ENCODE measurements at places on chromosomes 3 and 15.
A peak's percentile ranks its signal among the peaks of the same experiment; 100 is the strongest.

DNA sequence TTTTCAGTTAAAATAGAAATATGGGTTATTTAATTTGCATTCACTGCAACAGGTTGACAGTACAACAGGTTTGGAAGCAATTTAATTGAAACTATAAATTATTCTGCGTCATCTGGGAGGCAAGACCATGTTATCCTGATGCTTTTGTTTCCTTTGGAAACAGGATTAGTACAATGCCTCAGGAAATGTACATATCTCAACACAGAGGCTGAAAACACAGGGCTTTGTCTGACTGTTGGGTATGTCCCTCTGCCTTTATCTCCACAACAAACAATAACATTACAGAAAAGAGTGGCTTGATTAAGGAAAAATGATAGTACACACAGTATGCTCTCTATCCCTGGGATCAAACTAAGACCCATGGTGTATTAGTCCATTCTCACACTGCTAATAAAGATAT is 95.7 kb downstream of the KCNMB2 start:
- no peak for DNase-seq

GRCh38 chr3:136109499-136109898 is 86.6 kb downstream of the MSL2 start:
- no peak for DNase-seq

DNA sequence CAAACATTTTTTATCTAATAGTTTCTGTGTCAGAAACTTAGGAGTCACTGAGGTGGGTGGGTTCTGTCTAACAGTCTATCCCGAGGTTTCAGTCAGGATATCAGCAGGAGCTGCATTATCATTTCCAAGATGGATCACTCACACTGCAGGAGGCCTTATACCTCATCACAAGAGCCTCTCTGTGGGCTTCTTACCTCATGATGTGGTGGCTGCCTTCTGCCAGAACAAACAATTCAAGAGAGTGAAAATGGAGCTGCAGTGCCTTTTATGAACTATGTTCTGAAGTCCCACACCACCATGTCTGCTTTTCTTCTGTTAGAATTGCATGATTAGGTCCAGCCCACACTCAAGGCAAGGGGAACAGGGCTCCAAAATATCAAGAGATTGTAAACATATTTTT is 27.9 kb downstream of the RFX7 start:
- DNase-seq, result peak; percentile 88

GRCh38 chr3:56076746-56077145 is 391.5 kb downstream of the ERC2 start:
- no peak for DNase-seq

DNA sequence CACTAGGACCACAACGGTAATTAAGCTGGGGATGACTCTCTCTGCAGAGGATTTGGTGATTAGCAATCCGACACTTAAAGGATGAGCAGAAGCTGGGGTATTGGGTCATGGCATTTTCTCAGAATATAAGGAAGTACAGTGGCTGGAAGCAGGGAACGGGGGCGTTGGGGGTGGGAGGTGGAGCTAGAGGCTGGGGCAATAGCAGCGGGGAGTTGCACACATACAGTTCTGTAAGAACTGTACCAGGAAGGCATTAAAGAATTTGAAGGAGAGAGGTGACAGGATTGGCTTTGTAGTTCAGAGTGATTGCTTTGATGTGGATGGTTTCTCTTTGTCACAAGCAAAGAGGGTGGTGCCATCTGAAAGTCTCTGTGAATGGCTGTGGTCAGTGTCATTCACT is 28.2 kb downstream of the PSMD6 start:
- no peak for DNase-seq

DNA sequence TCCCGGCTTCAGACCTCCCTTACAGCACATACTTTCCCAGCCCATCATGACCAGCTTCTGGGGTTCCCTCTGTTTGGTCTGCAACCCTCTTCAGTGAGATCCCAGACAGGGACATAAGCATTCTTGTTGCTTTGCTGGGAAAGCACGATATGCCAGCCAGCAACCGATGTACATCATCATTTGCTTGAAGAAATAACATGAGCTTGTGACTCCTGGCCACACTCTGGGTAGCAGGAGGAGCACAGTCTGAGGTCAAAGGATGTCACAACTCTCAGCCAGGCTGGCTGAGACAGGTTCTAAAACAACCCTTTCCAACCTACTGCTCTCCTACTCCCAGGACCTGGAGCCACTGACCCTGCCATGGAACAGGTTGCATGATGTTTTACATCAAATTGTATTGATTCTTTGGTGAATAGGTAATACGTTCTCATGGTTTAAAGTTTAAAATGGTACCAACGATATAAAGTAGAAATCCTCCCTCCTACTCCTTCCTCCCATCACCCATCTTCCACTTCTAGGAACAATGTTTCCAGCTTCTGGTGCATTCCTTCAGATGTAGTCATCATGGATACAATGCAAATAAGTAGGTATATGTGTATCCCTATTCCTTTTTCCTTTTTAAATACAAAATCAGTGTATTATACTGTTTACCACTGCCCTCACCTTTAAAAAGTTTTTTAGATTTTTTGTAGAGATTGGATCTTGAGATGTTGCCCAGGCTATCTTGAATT is 190.3 kb downstream of the OPA1 start:
- DNase-seq, result peak; percentile 60

- no peak for DNase-seq
These were observed 74.2 kb downstream of the RFTN1 start for GRCh38 chr3:16439163-16439847.

DNA sequence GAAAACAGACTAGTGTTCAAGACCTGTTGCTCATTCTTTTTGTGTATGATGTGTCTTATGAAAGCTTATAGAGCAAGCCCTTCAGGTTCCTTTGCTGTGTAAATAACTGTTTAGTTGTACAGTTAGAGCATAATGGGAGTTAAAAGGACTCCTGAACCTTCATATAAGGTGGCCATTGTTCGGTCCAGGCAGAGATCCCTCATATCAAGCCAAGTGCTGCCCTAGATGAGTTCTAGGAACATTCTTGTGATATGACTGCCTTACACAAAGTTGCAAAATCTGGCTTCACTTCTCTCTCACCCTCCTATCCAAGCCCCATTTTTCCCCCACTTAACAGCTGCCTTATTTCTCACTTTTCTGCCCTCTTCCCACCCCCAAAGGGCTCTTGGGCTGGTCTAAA is 26.9 kb downstream of the GYG1 start:
- DNase-seq, result peak; percentile 49

DNA sequence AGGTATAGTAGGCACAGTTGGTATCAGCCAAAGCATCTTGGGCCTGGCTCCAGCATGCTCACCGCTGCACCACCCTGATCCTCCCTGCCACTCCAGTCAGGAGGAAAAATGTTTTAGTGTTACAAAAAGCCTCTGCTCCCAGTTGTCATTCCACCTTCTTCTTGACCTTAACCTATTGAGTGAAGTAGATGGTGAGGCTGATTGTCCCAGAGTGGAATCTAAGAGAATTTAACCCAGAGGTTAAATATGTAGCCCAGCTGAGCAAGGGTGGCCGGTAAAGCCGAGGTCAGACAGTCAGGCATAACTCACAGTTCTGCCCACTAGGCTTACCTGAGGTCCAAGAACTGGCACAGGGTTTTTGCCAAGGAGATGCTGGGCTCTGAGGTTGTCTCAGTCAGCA is 30.7 kb upstream of the TNIK start:
- no peak for DNase-seq

- no peak for DNase-seq
These were observed 314.8 kb upstream of the LRRC3B start for GRCh38 chr3:26307787-26308186.

GRCh38 chr3:116445311-116445841 is at the start of gene LSAMP:
TSS of gene LSAMP (minus strand) at chr3:116445487.
- DNase-seq, result peak; percentile 64

DNA sequence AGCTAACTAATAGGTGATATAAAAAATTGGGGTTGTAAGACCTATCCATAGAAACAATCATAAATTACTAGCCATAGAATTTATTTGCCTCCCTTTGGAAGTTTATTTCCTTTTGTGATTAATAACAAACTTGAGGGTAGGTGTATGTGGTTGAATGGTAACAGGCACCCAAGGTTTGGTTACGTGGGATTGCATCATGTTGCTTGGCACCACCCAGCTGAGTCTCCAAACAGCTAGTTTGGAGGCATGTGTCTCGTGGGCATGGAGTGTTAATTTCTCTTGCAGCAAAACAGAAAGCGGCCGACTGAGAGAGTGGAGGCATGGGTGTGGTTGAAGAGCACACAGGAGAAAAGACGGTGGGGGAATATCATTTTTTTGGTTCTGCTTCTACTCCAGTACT is 441.4 kb downstream of the CNTN4 start:
- no peak for DNase-seq

DNA sequence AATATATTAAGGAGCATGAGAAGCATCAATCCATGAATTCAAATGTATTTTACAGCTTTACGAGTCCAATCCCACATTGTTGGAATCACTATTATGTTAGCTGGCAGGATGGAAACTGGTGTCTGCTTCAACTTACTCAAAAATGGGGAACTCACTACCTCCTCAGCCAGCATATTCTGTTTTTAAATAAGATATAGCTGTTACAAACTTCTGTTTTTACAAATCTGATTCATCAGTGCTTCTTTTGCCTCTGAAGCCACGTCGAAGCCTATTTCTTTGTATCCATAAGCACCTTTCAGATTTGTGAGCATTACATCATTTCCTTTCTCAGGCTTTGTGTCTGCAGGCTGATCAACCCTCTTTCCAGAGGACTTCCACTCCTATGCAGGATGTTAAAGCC is 105.9 kb downstream of the TPRG1 start:
- peak; percentile 65 for DNase-seq

DNA sequence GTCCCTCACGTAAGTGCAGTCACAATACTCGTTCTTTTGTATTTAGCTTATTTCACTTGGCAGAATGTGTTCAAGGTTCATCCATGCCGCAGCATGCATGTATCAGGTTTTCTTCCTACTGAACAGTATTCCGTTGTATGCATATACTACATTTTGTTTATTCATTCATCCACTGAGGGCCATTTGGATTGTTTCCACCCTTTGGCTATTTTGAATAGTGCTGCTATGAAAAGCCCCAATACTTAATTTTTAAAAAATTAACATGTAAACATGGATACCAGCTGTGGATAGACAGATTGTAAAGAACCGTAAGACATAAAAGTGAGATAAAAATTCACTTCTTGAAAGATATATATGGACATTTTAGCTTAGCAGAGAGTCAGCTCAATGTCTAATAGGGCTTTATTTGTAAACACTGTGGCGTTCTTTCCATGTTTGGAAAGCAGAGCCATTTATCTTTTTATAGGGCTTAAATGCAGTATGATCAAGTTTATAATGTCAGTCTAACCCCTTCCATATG is 115.9 kb downstream of the VPS8 start:
- no peak for DNase-seq

GRCh38 chr3:42094128-42094527 is 3.0 kb downstream of the TRAK1 start:
- no peak for DNase-seq

DNA sequence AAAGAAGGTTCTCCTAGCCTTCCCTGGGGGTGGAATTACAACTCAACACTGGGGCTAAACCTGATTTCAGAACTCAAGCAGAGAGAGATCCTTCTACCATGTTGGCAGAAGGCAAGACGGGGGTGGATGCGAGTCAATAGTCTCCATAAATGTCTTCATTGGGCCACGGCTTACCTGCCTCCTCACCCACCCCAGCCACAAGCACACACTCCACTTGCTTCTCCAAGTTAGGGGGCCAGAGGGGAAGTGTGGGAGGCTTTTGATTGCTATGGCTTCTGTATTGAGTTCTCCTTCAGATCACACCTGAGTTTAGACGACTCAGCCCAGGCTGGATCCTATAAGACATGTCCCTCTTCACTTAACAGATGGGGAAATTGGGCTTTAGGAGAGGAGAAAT is 178.9 kb downstream of the UACA start:
- no peak for DNase-seq

DNA sequence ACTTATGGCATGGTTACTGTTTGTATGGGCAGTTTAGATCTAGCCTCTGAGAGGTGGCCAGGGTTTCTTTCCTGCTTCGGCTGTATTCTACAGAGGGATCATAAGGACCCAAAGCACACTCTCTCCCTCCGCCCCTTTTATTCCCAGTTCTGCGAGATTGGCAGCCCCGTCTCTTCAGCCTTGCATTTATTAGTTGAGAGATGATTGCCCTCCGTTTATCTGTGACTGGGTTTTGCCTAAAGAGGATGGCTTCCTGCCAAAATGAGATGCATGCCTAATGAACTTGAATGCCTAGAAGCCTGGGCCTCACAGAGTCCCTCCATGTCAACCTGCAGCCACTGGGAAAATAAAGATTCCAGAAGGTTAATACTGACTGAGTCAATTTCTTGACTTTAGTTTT is 97.1 kb upstream of the CHL1 start:
- DNase-seq, result no peak

DNA sequence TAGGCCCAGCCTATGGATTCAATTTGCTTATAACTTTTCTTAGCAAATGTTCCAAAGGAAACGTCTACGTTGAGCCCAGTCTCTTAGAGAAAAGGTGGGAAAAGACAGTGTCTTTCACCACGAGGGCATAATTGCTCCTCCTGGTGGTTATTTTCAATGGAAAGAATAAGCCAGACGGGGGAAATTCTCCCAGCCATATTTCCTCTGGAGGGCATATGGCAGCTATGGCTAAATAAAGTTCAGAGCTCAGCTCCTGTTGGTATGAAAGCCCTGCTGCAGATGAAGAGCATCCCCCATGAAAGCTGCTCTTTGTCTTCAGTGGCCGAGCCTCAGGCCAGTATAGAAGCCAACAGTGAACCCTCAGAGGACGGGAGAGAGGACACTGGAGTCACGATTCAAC is 297.9 kb downstream of the RYR3 start:
- DNase-seq, result no peak

- DNase-seq, result no peak
These were observed 66.5 kb downstream of the MRPL46 start for GRCh38 chr15:88400591-88401250.

DNA sequence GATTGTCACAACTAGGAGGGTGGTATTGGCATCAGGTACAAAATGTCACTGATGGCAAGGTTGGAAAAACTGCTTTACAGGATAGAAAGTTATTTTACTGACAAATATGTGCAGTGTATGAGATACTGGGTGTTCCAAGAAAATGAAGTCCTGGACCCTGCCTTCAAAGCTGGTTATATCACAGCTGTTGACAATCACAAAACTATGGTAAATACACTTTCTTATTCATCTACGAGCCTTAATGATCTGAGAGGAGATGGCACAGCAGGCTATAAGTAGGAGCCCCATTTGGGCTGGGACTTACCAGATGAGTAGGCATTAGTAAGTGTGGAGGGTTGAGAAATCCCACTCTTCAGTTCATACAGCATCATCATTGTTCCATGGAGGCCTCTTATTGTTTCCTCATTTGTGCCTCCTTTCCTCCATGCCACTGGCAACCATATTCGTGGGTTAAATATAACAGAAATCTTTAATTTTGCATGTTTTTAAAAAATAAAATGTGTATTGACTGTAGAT is 66.9 kb downstream of the CMTM8 start:
- DNase-seq, result no peak

GRCh38 chr3:132285620-132285945 is 31.6 kb upstream of the ACP3 start:
- DNase-seq, result no peak

DNA sequence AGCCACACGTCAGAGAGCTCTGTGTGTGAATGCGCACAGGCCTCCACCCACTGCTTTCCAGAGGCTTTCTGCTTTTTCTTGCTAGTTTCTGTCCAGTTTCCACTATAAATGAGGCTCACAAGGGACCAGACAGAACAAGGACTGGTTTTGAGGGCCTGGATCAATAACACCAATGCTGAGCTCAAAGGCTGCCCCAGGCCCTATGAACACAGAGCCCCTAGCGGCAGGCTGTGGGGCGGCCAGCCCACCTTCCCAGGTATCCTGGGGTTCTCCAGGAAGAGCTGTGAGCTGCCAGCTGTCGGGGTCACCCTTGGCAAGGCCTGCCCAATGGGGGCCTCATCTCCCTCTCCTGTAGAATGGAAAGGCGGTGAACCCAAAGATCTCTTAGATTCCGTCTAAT is 2.2 kb upstream of the ITIH3 start:
- DNase-seq, result no peak
